ENCODE measurements at places on chromosomes 1 and 21. TPM values are rescaled to one million over a fixed set of nuclear protein-coding genes. Genes with fewer than 3 reads are reported as not detected.

GRCh38 chr21:19767546-19767945 is 1230.7 kb upstream of the NCAM2 start:
- no peak for DNase-seq

DNA sequence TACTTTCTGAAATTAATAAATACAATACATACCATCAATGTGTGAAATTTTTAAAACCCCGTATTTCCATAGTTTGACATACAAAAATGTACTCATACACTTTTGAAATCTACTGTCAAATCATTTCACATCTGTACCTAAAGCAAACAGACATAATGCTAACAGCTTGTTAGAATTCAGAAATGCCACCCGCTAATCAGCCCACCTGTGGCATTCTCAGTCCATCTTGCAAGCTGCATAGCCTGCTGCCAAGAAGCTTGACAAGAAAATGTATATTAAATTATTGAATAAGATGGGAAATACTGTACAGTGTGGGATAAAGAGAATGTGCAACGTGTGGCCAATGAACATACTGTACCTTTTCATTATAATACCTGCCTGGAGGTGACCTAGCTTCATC is 55.1 kb downstream of the ZBTB18 start:
- no peak for DNase-seq

- DNase-seq, result no peak
These were observed 38.6 kb downstream of the EIF2B3 start for GRCh38 chr1:44947774-44948311.

DNA sequence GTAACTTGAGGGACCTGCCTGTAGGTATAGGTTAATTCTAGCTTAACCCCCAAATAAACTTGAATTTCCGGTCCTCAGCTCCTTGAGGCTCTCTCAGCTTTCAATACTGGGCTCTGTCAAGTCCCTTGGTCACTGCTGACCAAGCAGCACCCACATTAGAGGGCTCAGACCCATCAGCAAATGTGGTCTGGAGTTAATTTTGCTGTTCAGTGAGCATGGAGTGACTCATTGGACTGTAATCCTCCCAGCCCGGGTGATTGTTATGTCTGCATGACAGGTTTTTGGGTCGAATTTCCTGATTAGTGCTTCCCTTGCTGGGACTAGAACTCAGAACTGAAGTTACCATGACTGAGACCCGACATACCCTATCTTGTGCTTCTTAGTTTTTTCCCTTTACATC is 130.6 kb downstream of the URB2 start:
- no peak for DNase-seq

DNA sequence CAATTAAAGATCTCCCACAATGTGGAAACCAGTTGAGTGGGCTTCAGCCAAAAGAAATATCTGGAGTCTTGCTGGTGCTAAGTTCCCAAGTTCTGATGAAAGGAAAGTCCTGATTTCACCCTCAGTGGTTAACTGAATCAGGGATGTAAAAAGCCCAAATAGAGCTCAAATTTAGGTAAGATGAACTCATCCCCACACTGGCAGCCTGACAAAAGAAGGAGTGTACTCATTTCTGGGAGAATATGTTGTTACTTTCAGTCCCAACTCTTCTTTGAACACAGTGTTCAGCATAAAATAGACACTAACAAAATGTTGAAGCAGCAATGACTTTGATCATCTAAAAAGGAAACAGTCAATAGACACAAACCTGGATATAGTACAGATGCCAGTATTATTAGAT is 91.7 kb downstream of the CHRM3 start:
- DNase-seq, result no peak

- peak; percentile 60 for DNase-seq
These were observed 65.8 kb downstream of the AK5 start for GRCh38 chr1:77347646-77348045.

DNA sequence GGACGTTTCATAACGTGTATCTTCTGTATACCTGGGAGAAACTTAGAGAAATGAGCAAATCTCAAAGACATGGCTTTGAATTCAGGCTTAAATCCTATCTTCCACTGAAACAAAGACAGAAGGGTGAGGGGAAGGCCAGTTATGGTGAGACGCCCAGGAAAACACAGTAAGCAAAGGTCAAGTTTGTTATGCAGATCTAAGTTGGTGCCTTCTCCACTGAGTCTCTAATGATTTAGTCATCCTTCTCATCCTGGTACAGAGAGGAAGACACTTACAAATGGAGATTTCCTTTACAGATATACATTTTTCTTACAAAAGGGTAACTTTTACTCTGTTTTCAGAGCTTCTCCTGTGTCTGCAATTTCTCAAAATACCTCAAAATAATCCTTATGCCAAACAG is 64.4 kb downstream of the MAP3K7CL start:
- no peak for DNase-seq

DNA sequence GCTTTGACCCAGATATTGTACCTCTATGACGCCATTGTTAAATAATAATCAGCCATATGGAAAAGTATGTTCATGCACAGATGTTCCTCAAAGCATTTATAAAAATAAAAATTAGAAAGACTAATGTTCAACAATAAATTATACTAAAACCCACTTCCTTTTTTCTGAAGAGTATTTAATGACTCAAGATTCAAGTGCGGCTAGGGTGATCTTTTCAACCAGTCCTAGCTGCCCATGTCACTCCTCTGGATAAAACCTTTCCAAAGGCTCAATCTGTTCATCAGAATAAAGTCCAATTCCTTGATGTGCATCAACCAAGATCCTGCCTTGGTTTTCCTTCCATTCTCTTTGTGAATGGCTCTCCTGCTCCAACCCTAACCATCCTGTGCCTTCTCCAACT is 292.0 kb downstream of the VAV3 start:
- DNase-seq, result no peak

DNA sequence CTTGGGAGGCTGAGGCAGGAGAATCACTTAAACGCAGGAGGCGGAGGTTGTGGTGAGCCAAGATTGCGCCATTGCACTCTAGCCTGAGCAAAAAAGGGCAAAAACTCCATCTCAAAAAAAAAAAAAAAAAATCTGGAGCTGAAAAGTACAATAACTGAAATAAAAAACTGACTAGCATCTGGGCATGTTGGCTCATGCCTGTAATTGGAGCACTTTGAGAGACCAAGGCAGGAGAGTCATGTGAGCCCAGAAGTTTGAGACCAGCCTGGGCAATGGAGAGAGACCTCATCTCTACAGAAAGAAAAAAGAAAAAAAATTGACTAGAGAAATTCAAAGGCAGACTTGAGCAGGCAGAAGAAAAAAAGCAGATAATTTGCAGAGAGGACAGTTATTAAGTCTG is 18.1 kb downstream of the CLDN19 start:
- no peak for DNase-seq

GRCh38 chr1:145545055-145545454 is 62.7 kb upstream of the GPR89A start:
- no peak for DNase-seq

The ROR1 gene
- 0.21 TPM for total RNA-seq

- DNase-seq, result peak; percentile 38
These were observed at the start of gene RGS7 for GRCh38 chr1:241356519-241357365. RGS7 (minus strand) TSS chr1:241357205.

DNA sequence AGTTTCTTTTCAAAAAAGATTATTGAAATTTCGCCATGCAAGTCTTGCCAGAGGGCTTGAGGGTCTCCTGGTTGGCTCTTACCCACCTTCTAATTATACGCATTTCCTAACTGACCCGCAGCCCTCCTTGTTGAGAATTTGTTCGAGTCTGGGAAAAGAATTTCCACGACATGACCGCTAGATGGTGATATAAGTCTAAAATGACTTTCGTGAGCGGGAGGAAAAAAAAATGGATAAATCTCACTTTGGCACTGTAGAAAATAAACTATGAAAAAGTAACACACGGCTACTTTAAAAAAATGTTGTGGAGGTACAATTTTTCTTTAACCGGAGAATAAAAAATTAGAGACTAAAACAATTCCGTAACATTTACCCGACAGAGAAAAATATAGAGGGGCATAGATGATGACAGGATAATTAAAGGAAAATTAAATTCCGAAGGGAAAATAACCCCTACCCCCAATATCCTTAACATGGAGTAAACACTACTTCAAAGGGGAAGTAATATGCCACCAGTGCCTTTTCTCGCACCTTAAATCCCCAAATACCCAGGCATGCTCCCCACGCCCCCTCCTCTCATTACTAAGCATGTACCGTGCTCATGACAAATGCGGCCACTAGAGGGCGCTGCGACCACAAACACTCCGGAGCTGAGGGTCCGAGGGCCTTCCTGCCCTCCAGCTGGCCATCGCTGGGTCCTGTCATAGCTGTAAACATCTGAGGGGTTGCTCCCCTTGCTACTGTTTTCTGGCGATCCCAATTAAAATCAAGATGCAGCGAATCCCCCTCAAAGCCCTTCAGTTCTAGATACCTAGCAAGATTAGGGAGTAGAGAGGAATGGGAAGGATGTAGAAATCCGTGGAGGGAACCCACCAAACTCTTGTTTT is 266.9 kb downstream of the ASTN1 start:
- DNase-seq, result peak; percentile 73

The PADI3 gene
- not detected for total RNA-seq

The ENO1 gene
- 2,573 TPM for total RNA-seq
